ENCODE measurements at places on chromosomes 6 and 20. TPM values are rescaled to one million over a fixed set of nuclear protein-coding genes. Genes with fewer than 3 reads are reported as not detected.
A peak's percentile ranks its signal among the peaks of the same experiment; 100 is the strongest.

TNXB gene
- total RNA-seq: 42.4 TPM

DNA sequence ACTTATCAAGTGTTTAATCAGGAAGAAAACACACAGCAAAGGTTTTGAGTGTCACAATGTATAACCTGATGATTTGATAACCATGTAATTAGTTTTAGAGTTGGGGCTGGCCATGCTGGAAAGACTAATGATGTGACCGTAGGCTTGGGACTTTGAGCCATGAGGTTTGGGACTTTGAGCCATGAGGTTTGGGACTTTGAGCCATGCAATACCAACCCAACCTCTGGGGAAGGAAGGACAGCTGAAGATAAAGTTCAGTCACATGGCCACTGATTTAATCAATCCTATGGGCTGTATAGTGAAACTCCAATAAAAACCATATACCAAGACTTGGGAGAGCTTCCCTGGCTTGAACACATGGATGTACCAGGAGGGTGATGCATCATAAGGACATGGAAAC is 32.8 kb downstream of the SLC35B3 start:
- no peaks in the 10 kb centered on the region for H3K36me3 ChIP-seq
- no peak overlapping the region for H3K4me3 ChIP-seq
- no peak overlapping the region for H3K27ac ChIP-seq
- H3K27me3 ChIP-seq: no peaks in the 10 kb centered on the region
- no peaks in the 10 kb centered on the region for H3K4me1 ChIP-seq
- no peak for DNase-seq

- peaks cover 7% of the 10 kb centered on the region for H3K4me1 ChIP-seq
- DNase-seq: no peak
- no peak overlapping the region for H3K4me3 ChIP-seq
Measured at GRCh38 chr20:22583773-22584521, 425 bp downstream of the FOXA2 start.

RIPPLY2 gene
- total RNA-seq: 2.1 TPM

DNA sequence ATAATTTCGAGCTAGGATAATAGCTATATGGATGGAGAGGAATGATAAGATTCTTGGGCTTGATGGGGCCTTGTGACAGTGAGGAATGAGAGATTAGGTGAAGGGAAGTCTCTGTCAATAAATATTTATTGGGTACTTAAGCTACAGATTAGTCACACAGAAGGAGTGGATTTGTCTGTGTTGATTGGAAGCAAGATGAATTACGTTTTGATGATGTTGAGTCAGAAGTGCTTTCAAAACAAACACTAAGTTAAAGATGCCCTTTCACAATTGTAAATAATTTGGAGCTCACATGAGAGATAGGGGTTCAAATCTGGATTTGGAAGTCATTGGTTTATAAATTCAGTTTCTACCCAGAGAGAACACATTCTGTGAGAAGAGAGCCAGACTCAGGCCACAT is 834.2 kb downstream of the KIF16B start:
- H3K4me3 ChIP-seq: no peak overlapping the region
- H3K27ac ChIP-seq: no peak overlapping the region
- H3K4me1 ChIP-seq: no peaks in the 10 kb centered on the region
- DNase-seq: no peak
- no peaks in the 10 kb centered on the region for H3K36me3 ChIP-seq

GRCh38 chr6:129647044-129647443 is 62.9 kb downstream of the ARHGAP18 start:
- DNase-seq: no peak
- H3K36me3 ChIP-seq: no peaks in the 10 kb centered on the region
- no peaks in the 10 kb centered on the region for H3K27me3 ChIP-seq
- H3K4me1 ChIP-seq: peaks cover 12% of the 10 kb centered on the region
- no peak overlapping the region for H3K4me3 ChIP-seq

- peak; percentile 3 for DNase-seq
- no peaks in the 10 kb centered on the region for H3K27me3 ChIP-seq
- H3K27ac ChIP-seq: no peak overlapping the region
- H3K36me3 ChIP-seq: no peaks in the 10 kb centered on the region
Measured at GRCh38 chr20:58551631-58552030, 36.4 kb upstream of the APCDD1L start.

GRCh38 chr20:658731-659291 is 5.8 kb upstream of the SRXN1 start:
- H3K36me3 ChIP-seq: no peaks in the 10 kb centered on the region
- peaks cover 6% of the 10 kb centered on the region for H3K4me1 ChIP-seq
- H3K27me3 ChIP-seq: no peaks in the 10 kb centered on the region
- DNase-seq: no peak

GRCh38 chr20:61598586-61598985 is 346.5 kb downstream of the CDH4 start:
- DNase-seq: no peak
- H3K27ac ChIP-seq: no peak overlapping the region
- no peak overlapping the region for H3K4me3 ChIP-seq
- no peaks in the 10 kb centered on the region for H3K27me3 ChIP-seq
- H3K4me1 ChIP-seq: peaks cover 4% of the 10 kb centered on the region

DNA sequence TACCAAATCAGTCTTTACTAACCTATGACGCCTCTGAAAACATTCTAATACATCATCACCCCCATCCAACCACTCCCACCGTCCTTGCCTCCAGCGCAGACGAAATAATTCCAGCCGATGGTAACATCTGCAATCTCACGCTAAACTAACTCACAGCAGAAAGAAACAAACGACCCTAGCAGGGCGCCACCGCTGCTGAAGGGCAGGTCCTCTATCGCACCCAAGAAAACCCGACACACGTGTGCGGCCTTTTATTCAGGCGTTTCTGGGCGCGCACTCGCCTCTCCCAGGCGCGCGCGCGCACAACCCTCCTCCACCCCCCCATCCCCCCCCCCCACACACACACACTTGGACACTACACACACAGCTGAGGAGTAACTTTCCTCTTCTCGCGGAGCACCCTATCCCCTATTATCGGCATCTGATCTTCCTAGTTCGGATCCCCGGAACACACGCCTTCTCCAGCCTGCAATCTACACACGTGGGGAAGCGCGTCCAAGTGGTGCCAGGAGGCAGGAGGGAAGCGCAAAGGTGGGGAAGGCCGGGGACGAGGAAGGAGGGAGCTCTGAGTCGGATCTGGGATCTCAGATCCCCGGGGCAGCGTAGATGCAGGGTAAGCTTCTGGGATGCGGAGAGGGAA is 1.4 kb downstream of the GFOD1 start:
- no peak overlapping the region for H3K27ac ChIP-seq
- H3K36me3 ChIP-seq: no peaks in the 10 kb centered on the region

GRCh38 chr6:17159240-17159639 is 57.4 kb downstream of the STMND1 start:
- no peaks in the 10 kb centered on the region for H3K4me1 ChIP-seq
- no peak overlapping the region for H3K27ac ChIP-seq
- no peak for DNase-seq
- no peaks in the 10 kb centered on the region for H3K36me3 ChIP-seq
- H3K27me3 ChIP-seq: no peaks in the 10 kb centered on the region

GRCh38 chr6:90401933-90402830 is 105.5 kb upstream of the BACH2 start:
- no peak overlapping the region for H3K4me3 ChIP-seq
- DNase-seq: no peak
- no peaks in the 10 kb centered on the region for H3K36me3 ChIP-seq
- peaks cover 4% of the 10 kb centered on the region for H3K4me1 ChIP-seq
- no peaks in the 10 kb centered on the region for H3K27me3 ChIP-seq

MRPS18B gene
- total RNA-seq: 49.5 TPM

- no peaks in the 10 kb centered on the region for H3K36me3 ChIP-seq
- DNase-seq: no peak
- H3K4me3 ChIP-seq: no peak overlapping the region
- peaks cover 3% of the 10 kb centered on the region for H3K4me1 ChIP-seq
- H3K27ac ChIP-seq: no peak overlapping the region
Measured at GRCh38 chr6:127348028-127348661, 4.7 kb upstream of the ECHDC1 start.

ACSS1 gene
- 184 TPM for total RNA-seq

- no peaks in the 10 kb centered on the region for H3K27me3 ChIP-seq
- peak overlapping the region; percentile 95 for H3K4me3 ChIP-seq
- H3K36me3 ChIP-seq: no peaks in the 10 kb centered on the region
- H3K27ac ChIP-seq: peak overlapping the region; percentile 83
- no peak for DNase-seq
Measured at GRCh38 chr20:38471987-38472512, 593 bp upstream of the RALGAPB start.

- no peak overlapping the region for H3K27ac ChIP-seq
- H3K4me1 ChIP-seq: no peaks in the 10 kb centered on the region
- no peaks in the 10 kb centered on the region for H3K36me3 ChIP-seq
Measured at GRCh38 chr20:35510951-35511735, 18.3 kb downstream of the C20orf173 start.

GRCh38 chr6:54877713-54878317 is 31.2 kb downstream of the FAM83B start:
- no peak overlapping the region for H3K27ac ChIP-seq
- no peaks in the 10 kb centered on the region for H3K4me1 ChIP-seq
- no peak overlapping the region for H3K4me3 ChIP-seq
- no peaks in the 10 kb centered on the region for H3K36me3 ChIP-seq
- no peak for DNase-seq

SGK2 gene
- 6.2 TPM for total RNA-seq

NTSR1 gene
- total RNA-seq: 1.3 TPM

All from testis (tissue), 5 donors.